Progenitor cell of endocrine pancreas (in vitro differentiated cells): ENCODE measurements at places on chromosomes 2 and 18. TPM values are rescaled to one million over a fixed set of nuclear protein-coding genes. Genes with fewer than 3 reads are reported as not detected.
A peak's percentile ranks its signal among the peaks of the same experiment; 100 is the strongest.

Gene HSBP1L1
- 7.0 and 8.0 TPM in 2 replicates for total RNA-seq

Gene RNF152
- 32.0 and 33.4 TPM in 2 replicates for total RNA-seq

Gene FMNL2
- 99.5 and 108 TPM in 2 replicates for total RNA-seq

Gene RAD51AP2
- 0.07 and 0.13 TPM in 2 replicates for total RNA-seq

Gene TEKT4
- total RNA-seq: 0.29 and 0.34 TPM in 2 replicates

DNA sequence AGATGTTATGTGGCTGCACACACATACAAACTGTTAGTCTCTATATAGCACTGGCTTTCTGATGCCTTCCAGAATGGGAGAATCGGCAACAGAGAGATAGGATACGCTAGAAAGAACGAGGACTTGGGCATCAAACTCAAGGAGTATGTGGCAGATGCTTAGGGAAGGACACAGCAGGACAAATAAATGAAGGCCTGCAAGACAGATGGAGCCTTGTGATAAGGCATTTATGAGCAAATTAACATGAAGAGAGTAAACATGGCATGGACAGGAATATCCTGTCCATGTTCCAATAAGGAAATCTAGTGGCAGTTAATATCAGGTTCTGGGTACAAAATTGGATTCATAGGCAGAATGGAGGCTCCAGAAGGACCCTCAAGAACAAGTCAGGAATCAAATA, 136.9 kb downstream of the SLC4A10 start:
- H3K27me3 ChIP-seq: no peaks in the 10 kb centered on the region
- no peaks in the 10 kb centered on the region for H3K4me1 ChIP-seq
- no peak overlapping the region for H3K4me3 ChIP-seq
- no peak for DNase-seq
- H3K36me3 ChIP-seq: no peaks in the 10 kb centered on the region

- peaks cover 27% of the 10 kb centered on the region for H3K36me3 ChIP-seq
- H3K27me3 ChIP-seq: no peaks in the 10 kb centered on the region
- H3K27ac ChIP-seq: no peak overlapping the region
- H3K4me3 ChIP-seq: no peak overlapping the region
- peaks cover 8% of the 10 kb centered on the region for H3K4me1 ChIP-seq
- DNase-seq: no peak
These were observed 155.4 kb upstream of the FSIP2 start for GRCh38 chr2:185583058-185583816.

GRCh38 chr2:46177461-46178089, 119.6 kb upstream of the EPAS1 start:
- no peak overlapping the region for H3K27ac ChIP-seq
- peaks cover 10% of the 10 kb centered on the region for H3K27me3 ChIP-seq
- H3K4me1 ChIP-seq: peaks cover 4% of the 10 kb centered on the region
- no peaks in the 10 kb centered on the region for H3K36me3 ChIP-seq

DNA sequence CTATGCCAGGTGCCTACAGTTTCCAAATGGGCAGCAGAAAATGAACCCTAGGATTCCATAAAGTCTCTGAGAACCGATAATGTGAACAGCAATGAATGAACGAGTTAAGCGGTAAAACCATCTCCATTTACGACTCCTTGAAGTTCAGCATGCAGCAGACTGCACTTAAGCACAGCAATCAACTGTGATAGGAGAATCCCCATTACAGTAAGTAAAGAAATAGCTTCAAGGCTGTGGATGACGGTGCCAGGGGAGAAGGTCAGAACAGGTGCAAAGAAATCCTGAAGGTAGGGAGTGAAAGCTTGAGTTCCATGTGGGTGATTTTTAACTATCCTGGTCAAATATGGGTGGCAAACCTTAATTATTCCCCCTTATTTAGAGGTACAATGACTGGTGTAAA, 444.4 kb downstream of the NCKAP5 start:
- peaks cover 20% of the 10 kb centered on the region for H3K4me1 ChIP-seq
- H3K36me3 ChIP-seq: no peaks in the 10 kb centered on the region
- DNase-seq: no peak
- no peaks in the 10 kb centered on the region for H3K27me3 ChIP-seq

- H3K4me3 ChIP-seq: peak overlapping the region; percentile 68
- peak overlapping the region; percentile 72 for H3K27ac ChIP-seq
- H3K4me1 ChIP-seq: peaks cover 2% of the 10 kb centered on the region
- DNase-seq: no peak
- H3K27me3 ChIP-seq: no peaks in the 10 kb centered on the region
- H3K36me3 ChIP-seq: peaks cover 36% of the 10 kb centered on the region
These were observed 720 bp downstream of the KRTCAP3 start for GRCh38 chr2:27442920-27443282.

DNA sequence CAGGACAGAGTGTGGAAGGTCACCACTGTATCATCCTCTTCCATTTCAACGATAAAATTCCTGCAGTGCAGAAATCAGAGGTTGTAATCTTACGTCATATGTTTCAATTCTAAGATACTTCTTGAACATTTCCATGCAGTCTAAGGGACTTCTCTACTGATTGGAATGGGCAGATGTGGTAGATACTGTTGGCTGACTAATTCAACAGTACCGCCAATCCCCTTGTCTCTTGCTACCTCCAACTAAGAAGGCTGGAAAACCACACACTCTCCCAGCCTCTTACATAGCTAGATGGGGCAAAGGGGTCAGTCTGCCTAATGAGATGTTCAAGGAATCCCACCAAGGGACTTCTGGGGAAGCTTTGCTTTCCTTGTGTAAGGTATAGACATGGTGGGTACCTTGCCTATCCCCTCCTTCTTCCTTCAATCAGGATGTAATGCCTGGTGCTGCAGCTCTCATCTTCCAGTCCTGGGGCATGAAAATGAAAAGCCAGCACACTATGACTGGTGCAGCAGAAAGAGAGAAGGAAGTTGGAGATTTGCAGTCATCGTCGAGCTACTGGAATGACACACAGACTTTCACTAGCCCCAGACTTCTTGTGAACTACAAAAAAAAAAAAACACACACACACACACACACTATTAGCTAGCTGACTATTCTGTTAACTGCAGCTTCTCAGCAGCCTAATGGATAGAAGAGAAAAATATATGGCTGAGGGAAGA, 84.1 kb downstream of the ALPK2 start:
- H3K4me3 ChIP-seq: no peak overlapping the region
- no peak overlapping the region for H3K27ac ChIP-seq
- no peak for DNase-seq
- H3K4me1 ChIP-seq: peaks cover 8% of the 10 kb centered on the region
- peaks cover 31% of the 10 kb centered on the region for H3K27me3 ChIP-seq
- no peaks in the 10 kb centered on the region for H3K36me3 ChIP-seq

DNA sequence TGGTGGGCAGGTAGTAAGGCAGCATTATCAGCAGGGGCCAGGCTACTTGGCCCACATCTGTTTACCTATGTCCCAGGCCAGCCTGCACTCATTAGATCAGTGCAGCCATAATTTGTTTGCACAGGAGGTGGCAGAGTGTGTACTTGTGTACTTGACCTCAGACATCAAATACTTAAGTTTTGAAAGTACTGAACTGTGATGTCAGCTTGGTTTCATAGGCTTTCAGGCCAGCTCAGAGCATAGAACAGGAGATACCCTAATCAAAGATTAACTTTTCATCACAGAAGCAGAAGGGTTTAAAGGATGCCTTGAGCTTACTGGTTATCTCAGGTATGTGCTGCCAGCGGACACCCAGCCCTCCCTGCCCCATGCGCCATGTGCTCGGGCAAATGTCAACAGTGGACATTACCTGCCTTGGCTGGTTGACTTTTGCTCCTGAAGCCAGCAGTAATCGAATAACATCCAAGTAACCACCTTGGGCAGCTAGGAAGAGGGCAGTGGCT, 33.2 kb downstream of the ANKRD29 start:
- no peak for DNase-seq
- no peak overlapping the region for H3K4me3 ChIP-seq
- H3K36me3 ChIP-seq: no peaks in the 10 kb centered on the region
- no peak overlapping the region for H3K27ac ChIP-seq
- peaks cover 57% of the 10 kb centered on the region for H3K27me3 ChIP-seq
- H3K4me1 ChIP-seq: peaks cover 8% of the 10 kb centered on the region

- no peaks in the 10 kb centered on the region for H3K4me1 ChIP-seq
- peaks cover 5% of the 10 kb centered on the region for H3K36me3 ChIP-seq
- DNase-seq: no peak
- H3K4me3 ChIP-seq: no peak overlapping the region
- H3K27ac ChIP-seq: no peak overlapping the region
- no peaks in the 10 kb centered on the region for H3K27me3 ChIP-seq
These were observed 58.1 kb upstream of the SDC1 start for GRCh38 chr2:20282916-20283592.

- H3K27ac ChIP-seq: no peak overlapping the region
- no peak for DNase-seq
- H3K4me1 ChIP-seq: peaks cover 27% of the 10 kb centered on the region
- no peaks in the 10 kb centered on the region for H3K27me3 ChIP-seq
- H3K4me3 ChIP-seq: no peak overlapping the region
These were observed 124.7 kb upstream of the CTAGE1 start for GRCh38 chr18:22542406-22542835.

GRCh38 chr2:148932536-148932935, 57.5 kb downstream of the KIF5C start:
- no peak overlapping the region for H3K27ac ChIP-seq
- H3K4me1 ChIP-seq: peaks cover 26% of the 10 kb centered on the region
- H3K27me3 ChIP-seq: no peaks in the 10 kb centered on the region
- no peak for DNase-seq
- no peak overlapping the region for H3K4me3 ChIP-seq

DNA sequence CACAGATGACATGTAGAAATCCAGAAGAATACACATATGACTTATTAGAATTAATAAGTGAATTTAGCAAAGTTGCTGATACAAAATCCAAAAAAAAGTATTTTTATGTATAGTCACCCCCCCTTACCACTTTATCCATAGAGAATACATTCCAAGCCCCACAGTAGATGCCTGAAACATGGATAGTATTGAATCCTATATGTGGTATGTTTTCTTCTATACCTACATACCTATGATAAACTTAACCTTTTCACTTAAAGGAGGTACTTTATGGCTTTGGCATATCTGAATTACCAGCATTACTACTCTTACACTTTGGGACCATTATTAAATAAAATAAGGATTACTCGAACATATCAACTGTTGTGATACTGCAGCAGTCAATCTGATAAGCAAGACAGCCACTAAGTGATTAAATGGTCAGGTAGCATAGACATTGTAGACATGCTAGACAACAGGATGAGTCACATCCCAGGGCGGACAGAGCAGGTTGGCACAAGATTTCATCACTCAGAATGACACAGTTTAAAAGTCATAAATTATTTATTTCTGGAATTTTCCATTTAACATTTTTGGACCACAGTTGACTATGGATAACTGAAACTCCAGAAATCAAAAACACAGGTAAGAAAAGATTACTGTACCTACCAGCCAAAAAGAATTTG, 208.2 kb upstream of the CHAC2 start:
- H3K27ac ChIP-seq: no peak overlapping the region
- H3K4me1 ChIP-seq: peaks cover 2% of the 10 kb centered on the region
- DNase-seq: no peak
- no peak overlapping the region for H3K4me3 ChIP-seq
- no peaks in the 10 kb centered on the region for H3K36me3 ChIP-seq

DNA sequence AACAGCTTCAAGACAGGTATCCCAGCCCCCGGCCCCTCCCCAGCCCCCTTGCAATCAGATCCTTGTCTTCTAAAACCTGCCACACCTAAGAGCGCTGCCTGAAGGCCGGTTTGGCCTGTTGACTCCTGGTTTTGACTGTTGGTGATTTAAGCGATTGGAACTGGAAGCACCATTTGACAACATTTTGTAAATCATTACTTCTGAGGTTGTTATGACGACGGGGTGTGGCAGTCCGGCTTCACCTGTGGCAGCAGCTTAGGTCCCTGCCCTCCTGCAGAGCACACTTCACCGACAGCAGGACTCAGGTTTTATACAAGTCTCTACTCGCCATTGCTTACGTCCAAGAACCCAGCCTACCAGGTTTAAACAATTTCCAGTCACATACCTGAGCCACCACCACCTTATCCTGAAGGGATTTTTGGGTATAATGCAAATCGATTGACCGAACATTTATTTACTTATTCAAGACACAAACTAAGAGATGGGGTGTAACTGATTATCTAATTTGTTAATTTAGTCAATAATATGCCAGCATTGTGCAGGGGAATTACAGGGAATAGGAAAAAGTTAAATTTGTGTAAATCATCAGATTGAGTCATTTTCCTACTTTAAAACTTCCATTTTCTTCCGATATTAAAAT, 707 bp upstream of the DGUOK start:
- peaks cover 24% of the 10 kb centered on the region for H3K4me1 ChIP-seq
- DNase-seq: no peak
- peaks cover 28% of the 10 kb centered on the region for H3K27me3 ChIP-seq
- H3K36me3 ChIP-seq: peaks cover 2% of the 10 kb centered on the region
- peak overlapping the region; percentile 92 for H3K27ac ChIP-seq
- H3K4me3 ChIP-seq: peak overlapping the region; percentile 65

DNA sequence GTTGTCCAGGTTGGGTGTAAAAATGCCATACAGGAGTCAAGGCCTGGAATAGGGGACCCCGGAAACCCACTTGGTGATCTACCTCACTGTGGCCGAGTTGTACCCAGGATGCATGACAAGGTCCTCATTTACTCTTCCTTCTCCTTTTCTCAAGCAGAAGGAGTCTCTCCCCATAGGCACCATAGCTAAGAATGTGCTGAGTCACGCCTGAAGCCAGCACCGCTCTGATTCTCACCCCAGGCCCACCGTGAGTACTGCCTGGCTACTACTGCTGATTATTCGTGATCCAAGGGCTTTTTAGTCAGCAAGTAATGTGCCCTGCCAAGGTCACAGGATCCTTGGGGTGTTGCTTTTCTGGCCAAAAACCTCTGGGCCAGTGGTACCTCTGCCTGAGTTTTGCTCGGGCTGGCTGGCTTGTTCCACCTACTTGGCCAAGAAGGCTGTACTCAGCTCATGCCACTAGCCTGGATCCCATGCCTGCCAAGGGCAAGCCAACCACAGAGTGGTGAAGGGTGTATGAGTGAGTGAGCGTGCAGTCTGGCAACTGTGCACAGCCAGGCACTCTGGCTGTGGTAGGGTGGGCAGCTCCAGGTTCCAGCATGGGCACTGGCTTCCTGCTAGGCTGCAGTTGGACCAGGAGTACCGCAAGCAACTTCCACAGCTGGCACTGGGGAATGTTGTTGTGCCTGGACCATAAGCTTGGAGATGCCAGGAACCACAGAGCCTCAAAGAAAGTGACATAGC, 650.1 kb upstream of the VRK2 start:
- no peaks in the 10 kb centered on the region for H3K4me1 ChIP-seq
- H3K4me3 ChIP-seq: no peak overlapping the region
- no peaks in the 10 kb centered on the region for H3K36me3 ChIP-seq
- no peak for DNase-seq
- no peak overlapping the region for H3K27ac ChIP-seq

DNA sequence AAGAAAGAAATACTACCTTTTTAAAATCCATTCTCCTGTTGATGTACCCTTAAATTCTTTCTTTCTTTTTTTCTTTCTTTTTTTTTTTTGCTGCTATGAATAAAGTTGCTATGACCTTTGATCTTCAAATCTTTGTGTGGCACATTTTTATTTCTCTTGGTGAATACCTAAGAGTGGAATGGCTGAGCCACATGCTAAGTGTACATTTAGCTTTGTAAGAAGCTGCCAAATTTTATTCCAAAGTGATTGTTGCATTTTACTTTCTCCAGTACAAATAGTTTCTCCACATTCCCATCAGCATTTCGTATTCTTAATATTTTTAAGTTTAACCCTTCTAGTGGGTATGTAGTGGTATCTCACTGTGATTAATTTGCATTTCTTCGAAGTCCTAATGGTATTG, 88.8 kb upstream of the RAB27B start:
- H3K27me3 ChIP-seq: no peaks in the 10 kb centered on the region
- DNase-seq: no peak
- peaks cover 1% of the 10 kb centered on the region for H3K36me3 ChIP-seq
- peaks cover 6% of the 10 kb centered on the region for H3K4me1 ChIP-seq
- H3K4me3 ChIP-seq: no peak overlapping the region
- H3K27ac ChIP-seq: no peak overlapping the region

GRCh38 chr2:132372276-132372675, 44.3 kb upstream of the GPR39 start:
- no peak overlapping the region for H3K4me3 ChIP-seq
- H3K36me3 ChIP-seq: no peaks in the 10 kb centered on the region
- H3K27me3 ChIP-seq: peaks cover 2% of the 10 kb centered on the region
- no peaks in the 10 kb centered on the region for H3K4me1 ChIP-seq
